Stimulated activated CD4-positive, alpha-beta T cell treated with anti-CD3 and anti-CD28 coated beads, Interleukin-1b, Interleukin-23, amount 100 ng/mL, for 1 hour (primary cell): ENCODE measurements at places on chromosomes 3 and 15.

DNA sequence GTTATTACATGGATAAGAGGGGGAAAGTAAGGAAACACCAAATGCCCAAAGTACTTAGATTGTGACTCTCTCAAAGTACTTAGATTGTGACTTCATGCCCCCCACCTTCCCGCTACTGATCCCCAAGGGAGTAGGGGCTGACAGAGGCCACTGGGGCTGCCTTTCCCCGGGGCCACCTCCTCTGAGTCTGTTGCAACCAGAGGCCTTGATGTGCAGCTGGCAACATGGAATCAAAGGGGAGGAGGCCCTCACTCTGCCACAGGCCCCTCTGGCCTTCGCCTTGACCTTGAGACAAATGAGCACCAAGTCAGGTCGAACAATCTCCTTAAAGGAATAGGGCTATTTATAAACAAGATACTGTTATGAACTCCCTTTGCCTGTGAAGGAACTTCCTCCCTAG is 62.5 kb downstream of the LRTM1 start:
- no peak for DNase-seq

- DNase-seq: no peak
Observed at GRCh38 chr3:59364496-59364895, 314.7 kb upstream of the CFAP20DC start.

DNA sequence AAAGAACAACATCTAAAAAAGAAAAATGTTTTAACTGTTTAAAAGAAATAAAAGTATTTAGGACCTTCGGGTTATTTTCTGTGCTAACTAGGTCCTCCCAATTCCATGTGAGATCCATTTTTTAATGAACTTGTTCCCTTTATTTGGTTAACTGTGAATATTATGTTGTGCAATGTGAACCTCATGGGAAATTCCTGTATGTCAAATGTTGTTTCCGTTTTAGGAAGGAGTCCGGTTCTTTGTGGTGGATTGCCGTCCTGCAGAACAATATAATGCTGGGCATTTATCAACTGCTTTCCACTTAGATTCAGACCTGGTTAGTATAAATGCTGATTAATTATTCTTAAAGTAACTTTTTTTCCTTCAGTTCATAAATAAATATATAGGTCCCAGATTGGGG is 35.5 kb upstream of the NIT2 start:
- DNase-seq: no peak

DNA sequence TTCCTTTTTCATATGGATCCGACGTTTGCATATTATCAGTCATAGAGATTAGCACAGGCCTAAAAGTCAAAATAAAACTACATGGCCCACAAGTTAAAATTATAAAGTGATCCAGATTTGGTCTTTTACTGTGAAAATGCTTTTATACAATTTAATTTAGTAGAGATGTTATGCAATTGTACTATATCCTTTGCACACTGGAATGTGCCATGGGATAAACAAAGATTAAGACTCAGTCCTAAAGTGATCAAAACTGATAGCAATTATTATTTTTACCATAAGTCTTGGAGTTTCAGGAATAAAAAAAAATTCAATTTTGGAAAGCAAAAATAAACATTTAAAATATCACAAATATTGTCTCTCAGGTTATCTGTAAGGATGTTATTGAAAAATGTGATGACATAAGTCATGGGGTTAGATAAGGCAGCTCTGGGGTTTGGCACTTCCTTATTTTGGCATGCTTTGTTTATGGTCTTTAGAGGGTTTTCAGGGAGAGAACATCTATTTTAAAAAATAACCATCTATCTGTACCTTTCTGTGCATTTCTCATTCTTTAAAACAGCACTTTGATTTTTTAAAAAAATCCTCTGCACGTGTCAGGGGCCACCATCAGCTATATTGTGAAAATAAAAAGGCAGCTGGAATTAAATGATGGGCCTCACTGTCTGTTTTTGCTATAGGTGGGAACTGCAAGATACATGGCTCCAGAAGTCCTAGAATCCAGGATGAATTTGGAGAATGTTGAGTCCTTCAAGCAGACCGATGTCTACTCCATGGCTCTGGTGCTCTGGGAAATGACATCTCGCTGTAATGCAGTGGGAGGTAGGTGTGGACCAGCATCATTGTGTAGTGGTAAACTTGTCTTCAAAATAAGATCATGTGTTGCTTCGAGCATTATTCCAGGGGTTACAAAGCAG is 67.3 kb downstream of the TGFBR2 start:
- no peak for DNase-seq

DNA sequence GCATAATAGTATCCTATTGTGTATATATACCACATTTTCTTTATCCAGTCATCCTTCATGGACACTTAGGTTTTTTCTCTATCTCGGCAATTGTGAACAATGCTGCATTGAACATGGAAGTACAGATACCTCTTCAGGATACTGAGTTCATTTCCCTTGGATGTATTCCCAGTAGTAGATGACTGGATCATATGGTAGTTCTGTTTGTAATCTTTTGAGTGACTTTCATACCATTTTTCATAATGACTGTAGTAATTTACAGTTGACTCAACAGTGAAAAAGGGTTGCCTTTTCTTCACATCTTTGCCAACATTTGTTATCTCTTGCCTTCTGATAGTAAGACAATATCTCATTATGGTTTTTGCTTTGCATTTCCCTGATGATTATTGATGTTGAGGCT is 21.8 kb downstream of the MYH15 start:
- no peak for DNase-seq
